ENCODE measurements at places on chromosomes 1 and 21. TPM values are rescaled to one million over a fixed set of nuclear protein-coding genes. Genes with fewer than 3 reads are reported as not detected.
A peak's percentile ranks its signal among the peaks of the same experiment; 100 is the strongest.

GRCh38 chr1:90963651-90964050 is 58.2 kb downstream of the ZNF644 start:
- no peak for DNase-seq

- DNase-seq: no peak
These were observed 36.3 kb downstream of the PDPN start for GRCh38 chr1:13619909-13620308.

- DNase-seq: no peak
These were observed 720 bp upstream of the F3 start for GRCh38 chr1:94542088-94542870.

GRCh38 chr1:65281846-65282245 is 27.5 kb upstream of the DNAJC6 start:
- DNase-seq: no peak

DNA sequence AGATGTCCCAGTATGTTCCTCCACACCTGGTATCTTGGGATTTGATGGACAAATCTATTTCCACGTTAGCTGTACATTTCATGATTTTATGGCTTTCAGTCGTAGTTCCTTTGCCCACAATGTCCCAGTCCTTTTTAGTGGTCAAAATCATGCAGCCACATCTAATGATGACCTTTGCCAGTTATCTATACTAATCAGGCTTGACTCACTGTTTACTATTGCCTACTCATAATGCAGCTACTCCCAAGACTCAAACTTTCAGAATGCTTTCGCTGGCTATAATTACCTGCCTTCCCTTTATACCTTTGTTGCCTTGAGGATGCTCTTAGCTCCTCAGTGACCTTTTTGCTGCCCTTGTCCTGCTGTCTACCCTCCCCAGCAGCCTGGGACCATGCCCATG is 6.4 kb downstream of the NOS1AP start:
- DNase-seq: no peak

DNA sequence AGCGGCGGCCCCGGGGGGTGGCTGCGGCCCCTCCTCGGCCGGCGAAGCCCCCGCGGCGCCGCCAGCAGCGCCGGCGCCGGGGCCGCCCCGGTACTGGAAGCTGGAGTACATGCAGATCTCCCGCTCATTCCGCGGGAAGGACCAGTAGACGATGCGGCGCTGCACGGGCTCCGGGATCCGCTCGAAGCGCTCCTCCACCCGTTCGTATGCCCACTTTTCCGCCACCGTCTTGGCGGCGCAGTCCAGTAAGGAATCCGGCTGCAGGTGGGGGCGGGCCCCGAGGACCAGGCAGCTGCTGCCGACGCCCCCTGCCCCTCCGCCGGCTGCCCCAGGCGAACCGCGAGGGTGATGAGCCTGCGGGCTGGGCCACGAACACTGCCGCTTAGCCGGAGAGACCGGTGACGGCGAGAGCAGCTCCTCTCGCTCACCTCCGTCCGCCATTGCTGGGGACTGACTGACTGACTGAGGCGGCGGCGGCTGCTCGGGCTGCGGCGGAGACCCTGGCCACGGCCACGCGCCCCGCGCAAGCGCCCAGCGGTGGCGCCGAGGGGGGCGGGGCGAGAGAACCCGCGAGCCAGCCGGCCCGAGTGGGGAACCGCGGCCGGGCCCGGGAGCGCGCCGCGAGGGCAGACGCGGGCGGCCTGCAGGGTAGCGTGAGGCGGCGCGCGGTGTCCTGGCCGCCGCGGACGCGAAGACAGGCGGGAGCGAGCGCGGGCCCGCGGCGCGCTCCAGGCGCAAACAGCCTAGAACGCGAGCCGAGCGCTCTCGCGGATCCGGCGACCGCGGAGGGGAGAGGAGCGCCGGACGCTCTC is at the start of gene ZSWIM5:
Gene ZSWIM5, minus strand, starts transcription at position 696 of the 812 bp plus-strand sequence. Its CDS starts 255 bp downstream, at position 441.
- DNase-seq: peak; percentile 57

- peak; percentile 44 for DNase-seq
These were observed 474.5 kb downstream of the PTPRC start for GRCh38 chr1:199113265-199113869.

GRCh38 chr1:1204425-1204920 is 1.9 kb downstream of the TNFRSF18 start:
- no peak for DNase-seq

GRCh38 chr1:15683345-15684039 is 628 bp upstream of the PLEKHM2 start:
- DNase-seq: no peak

DNA sequence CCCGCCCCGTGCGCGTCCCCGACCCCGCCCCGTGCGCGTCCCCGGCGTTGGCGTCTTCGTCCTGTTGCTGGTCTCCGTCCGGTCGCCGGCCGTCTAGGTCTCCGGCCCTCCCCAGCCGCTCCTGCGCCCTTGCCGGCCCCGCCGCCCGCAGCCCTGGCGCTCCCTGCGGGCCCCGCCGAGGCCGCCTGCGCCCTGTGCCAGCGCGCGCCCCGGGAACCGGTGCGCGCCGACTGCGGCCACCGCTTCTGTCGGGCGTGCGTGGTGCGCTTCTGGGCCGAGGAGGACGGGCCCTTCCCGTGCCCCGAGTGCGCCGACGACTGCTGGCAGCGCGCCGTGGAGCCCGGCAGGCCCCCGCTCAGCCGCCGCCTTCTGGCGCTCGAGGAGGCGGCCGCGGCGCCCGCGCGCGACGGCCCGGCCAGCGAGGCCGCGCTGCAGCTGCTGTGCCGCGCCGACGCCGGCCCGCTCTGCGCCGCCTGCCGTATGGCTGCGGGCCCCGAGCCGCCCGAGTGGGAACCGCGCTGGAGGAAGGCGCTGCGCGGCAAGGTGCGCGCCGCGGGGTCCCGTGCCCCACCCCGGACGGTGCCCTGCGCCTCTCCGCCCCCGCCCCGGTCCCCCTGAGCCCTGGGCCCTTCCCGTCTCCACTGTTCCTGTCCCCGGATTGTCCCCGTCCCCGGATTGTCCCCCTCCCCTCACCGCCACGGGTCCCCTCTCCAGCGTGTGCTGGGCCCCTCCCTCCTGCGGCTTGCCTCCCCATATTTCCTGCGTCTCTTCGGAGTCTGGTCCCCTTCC is at the start of gene RNF187:
Gene RNF187, plus strand, starts transcription at position 47 of the 789 bp plus-strand sequence.
- no peak for DNase-seq

GRCh38 chr1:30616759-30617158 is 106.6 kb downstream of the MATN1 start:
- no peak for DNase-seq

GRCh38 chr1:167538657-167539056 is 14.9 kb downstream of the CREG1 start:
- no peak for DNase-seq

DNA sequence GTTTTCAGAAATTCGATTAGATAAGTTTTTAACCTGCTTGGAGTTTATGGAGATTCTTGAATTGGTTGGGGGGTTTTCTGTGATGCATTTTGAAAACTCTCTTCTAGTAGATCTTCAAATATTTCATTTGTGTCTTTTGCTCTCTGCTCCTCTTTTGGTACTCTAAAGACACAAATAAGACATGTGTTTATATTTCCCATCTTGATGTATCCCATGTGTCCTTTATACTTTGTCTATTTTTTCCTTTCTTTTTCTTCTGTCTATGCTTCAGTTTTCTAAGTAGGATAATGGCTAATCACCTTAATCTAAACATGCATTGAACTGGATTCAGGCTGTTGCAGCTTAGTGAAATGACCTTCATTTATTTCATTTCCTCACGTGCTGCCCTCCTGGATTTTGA is 63.8 kb upstream of the C1orf87 start:
- no peak for DNase-seq

DNA sequence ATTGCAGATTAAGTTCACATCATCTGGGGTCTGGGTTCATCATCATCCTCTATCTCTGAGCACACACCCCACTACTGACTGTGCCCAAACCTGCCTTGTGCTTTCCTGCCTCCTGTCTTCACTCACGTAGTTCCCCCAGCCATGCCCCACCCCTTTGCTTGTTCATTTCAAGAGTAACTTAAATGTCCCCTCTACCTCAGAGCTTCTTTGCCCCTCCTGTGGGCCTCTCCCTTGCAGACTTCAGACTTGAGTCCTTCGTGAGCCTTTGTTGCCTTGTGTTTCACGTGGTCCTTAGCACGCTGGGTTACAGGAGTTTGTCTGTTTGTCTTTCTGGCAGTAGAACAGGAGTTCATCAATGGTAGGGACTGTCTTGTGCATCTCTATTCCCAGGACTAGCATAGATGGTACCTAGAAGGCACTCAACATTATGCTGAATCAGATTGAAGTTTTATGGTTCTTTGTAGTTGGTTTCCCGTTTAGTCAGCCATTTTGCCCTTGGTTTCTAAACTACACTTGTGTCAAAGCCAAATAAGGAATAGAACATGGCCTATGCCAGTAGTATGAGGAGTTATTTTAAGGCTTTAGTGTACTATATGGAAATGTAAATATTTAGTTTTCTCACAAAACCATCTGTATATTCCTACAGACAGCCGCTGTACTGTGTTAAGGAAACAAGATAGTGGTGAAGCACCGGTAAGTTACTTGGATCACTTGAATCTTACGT is 86.2 kb downstream of the TTC3 start:
- no peak for DNase-seq

GRCh38 chr1:184860985-184861754 is 106.5 kb upstream of the EDEM3 start:
- DNase-seq: no peak

DNA sequence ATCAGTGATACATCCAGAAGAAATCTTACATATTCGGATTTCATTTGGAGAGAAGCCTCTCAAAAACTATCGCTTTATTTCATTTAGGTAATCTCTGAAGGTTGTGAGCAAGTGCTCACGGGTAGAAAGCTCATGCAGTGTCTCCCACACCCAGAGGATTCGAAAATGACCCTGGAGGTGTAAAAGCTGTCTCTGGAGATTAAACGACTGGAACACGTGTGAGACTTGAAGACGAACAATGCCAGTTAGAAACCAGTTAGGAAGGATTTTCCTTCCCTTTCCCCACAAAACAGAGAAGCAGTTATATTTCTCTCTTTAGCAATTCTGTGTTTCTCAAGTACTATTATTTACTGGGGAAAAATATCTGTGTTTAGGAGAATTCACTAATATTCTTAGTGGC is 92.5 kb upstream of the CD55 start:
- DNase-seq: no peak

- DNase-seq: no peak
These were observed 49.8 kb upstream of the SCAF4 start for GRCh38 chr21:31781737-31782136.

- DNase-seq: no peak
These were observed 27.2 kb upstream of the TADA1 start for GRCh38 chr1:166903232-166903631.

DNA sequence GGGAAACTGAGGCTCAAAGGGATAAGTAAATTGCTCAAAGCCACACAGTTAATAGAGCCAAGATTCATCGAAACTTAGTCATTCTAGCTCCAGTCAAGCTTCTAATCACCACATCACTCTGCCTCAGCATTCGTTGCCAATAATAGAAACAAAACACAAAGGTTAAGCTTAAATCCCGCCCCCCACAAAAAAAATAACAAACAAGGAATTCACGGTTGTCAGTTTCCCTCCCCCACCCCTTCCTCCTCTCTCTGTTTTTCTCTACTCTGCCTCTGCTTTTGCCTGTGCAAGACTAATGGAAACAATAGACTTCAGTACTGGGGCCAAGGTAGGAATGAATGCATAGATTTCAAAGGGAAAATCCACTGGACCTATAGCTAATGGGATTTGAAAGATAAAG is 70.7 kb upstream of the ZNF644 start:
- DNase-seq: no peak

DNA sequence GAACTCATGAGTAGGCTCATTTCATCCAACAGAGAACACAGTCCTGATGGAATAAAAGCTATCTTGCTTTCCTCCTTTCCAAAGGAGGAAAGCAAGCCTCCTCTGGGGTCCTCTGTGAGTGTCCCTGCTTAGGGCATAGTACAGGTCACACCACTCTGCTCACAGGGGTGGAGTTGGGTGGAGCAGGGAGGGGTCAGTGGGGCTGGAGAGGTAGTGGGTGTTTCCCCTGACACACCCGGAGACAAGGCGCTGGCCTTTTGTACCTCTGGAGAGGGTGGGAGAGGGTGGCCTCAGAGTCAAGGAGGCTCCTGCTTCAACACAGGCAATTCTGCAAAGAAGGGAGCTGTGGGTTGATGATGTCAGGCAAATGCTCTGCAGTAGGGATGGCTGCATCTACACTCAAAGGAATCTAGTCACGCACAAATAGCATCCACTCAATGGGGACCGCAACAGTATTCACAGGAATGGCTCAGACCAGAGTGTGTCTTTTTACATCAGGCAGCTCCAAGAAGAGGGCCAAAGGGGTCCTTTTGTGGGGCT is 58.6 kb upstream of the PLXNA2 start:
- no peak for DNase-seq

DNA sequence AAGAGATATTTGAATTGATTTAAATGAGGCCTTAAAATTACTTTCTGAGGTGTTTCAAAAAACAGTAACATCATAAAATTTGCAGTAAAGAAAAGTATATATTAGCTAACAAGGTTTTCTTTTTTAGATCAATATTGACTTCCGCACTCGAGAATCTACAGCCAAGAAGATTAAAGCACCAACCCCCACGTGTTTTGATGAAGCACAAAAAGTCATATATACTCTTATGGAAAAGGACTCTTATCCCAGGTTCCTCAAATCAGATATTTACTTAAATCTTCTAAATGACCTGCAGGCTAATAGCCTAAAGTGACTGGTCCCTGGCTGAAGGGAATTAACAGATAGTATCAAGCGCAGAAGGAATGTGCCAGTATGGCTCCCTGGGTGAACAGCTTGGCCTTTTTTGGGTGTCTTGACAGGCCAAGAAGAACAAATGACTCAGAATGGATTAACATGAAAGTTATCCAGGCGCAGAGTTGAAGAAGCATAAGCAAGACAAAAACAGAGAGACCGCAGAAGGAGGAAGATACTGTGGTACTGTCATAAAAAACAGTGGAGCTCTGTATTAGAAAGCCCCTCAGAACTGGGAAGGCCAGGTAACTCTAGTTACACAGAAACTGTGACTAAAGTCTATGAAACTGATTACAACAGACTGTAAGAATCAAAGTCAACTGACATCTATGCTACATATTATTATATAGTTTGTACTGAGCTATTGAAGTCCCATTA is 3.6 kb downstream of the RGS1 start:
- no peak for DNase-seq

CTSS gene
- total RNA-seq: 106 TPM

BMP8A gene
- total RNA-seq: 0.19 TPM

KCNE2 gene
- not detected for total RNA-seq

PTCH2 gene
- 2.8 TPM for total RNA-seq

GSTM1 gene
- not detected for total RNA-seq

OR14K1 gene
- not detected for total RNA-seq

FAM78B gene
- total RNA-seq: not detected

TNNI3K gene
- 0.41 TPM for total RNA-seq

KRTAP11-1 gene
- total RNA-seq: not detected

Data from naive thymus-derived CD4-positive, alpha-beta T cell (primary cell).